NCI-H1417 treated with DMSO at 0.1 percent for 48 hours (cell line): ENCODE measurements at places on chromosomes 2 and 18.

DNA sequence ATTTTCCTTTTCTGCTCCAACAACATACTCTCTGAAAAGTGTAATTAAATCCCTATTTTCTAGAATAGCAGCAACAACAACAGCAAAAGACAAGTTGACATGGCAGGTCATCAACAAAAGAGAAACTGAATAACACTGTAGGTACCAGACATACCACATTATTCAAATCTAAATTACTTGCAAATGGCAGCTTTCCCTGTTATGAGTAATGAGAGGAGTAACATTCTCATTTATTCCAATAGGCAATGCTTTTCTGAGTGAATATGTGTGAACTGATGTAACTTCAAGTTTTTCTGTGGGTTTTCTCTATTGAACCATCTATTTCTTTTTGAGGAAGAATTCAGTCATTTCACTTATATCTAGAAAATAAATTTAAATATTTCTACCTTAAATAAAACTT is 501.5 kb downstream of the TRIB2 start:
- DNase-seq, result no peak

GRCh38 chr2:237185553-237185925 is 99.8 kb downstream of the COPS8 start:
- no peak for DNase-seq

DNA sequence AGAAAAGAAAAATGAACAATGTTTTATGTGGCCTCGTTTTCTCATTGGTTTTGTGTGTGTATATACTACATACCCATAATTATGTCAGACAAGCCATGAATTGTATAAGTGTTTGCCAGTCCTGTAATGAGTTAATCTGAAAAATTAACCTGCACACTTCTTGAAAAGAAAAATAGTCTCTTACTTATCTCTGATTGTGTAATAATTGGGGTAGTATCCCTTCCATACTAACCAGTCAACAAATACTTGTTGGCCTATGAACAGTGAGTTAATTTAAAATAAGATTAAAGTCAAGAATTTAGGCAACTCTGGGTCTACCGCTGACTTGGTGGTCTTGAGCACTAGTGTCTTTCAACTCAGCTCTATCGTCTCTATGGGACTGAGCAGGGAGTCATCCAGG is 48.8 kb downstream of the ACVR1 start:
- no peak for DNase-seq

DNA sequence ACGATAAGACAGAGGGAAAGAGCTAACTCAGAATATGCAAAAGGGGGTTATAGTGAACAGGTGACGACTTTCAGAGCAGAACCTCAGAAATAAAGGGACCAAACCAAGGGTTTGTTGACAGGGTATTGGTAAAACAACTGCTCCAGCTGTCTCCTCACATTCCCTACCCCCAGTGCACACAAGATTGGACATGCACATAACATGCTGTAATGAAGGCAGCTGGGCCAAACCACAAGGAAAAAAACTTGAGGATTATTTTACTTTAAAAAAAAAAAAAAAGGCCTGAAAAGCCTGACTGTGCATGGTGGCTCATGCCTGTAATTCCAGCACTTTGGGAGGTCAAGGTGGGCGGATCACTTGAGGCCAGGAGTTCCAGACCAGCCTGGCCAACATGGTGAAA is 3.5 kb downstream of the RBM43 start:
- DNase-seq, result no peak

DNA sequence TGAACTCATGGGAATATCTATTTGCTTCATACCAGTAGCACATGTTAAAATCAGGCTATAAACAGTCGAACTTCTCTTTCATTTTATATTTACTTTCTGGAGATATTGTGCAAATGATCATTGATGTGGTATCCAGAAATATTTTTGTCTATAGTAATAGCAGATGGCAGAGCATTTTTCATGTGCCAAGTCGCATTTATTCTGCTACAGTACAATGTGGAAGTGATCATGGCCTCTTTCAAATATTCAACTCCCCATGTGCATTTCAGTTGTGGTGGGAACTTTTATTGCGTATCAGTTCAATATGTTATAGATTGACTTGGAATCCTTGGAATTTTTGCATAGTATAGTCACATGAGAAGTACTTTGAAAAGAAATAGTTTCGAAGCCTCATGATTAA is 57.4 kb downstream of the RHBDD1 start:
- no peak for DNase-seq
